HAP-1 (cell line): ENCODE measurements at places on chromosomes 5 and 9.

DNA sequence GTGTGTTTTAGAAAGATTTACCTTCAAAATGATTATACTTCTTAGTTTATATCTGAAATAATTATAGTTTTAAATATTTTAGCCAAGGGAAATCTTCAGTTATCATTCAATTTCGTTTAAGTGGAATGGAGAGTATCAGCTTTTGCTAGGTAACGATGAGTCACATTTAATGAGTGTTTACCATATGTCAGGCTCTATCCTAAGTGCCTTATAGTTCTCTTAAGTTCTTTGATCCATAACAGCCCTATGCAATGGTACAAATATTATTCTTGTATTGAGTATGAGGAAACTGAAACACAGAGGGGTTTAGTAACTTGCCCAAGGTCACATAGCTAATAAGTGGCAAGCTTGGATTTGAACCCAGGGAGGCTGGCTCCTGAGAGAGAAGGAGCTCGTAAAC lies 37.5 kb upstream of the SHB start:
- no peak for DNase-seq

DNA sequence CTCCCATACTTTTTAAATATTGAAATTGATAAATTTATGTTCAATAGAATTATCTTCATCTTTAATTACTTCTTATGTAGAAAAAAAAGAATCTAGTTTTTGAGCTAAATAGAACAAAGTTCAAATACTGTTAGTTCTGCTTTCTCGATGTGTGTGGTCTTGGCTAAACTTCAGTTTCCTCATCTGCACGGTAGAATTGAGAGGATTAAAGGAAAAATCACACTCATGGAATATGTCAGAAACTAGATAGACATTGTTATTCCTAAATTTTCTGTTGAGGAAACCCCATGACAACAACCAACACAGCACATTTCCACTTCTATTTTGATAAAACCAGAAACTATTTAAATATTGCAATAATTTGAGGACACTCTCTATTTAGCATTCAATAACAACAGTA lies 100.3 kb downstream of the MUSK start:
- no peak for DNase-seq

DNA sequence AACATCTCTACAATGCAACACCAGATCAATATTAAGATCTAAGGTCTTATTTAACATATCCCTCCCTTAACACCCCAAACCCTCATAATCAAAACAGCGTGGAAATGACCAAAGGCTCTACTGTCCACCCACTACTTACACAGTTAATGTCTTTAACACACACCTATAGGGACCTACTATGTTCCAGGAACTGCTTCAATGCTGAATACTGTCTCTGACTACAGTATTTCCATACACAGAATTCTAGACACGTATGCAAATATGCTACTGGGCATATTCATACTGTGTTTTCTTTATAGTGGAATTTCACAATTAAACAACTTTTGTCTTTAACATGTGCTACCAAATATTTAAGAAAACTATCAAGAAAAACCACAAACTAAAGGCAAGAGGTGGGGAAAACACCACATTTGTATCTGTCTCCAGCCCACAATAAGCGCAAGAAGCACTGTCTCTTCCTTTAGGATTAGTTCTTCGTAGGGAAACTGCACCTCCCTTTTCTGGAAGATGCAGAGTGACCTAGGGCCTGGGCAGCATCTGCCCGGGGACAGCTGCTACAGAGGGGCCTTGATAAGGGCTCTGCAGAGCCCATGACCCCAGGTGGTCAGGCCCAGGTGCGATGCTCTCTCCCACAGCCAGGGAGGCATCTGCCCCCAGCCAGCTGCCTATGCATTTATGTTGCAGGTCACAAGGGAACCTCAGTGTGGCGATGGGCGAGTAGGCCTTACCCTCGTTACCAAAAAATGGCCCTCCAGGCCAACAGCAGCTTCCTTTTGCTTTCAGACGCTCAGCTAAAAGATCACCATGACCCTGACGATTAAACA lies 55.2 kb downstream of the PSMB7 start:
- DNase-seq: no peak

DNA sequence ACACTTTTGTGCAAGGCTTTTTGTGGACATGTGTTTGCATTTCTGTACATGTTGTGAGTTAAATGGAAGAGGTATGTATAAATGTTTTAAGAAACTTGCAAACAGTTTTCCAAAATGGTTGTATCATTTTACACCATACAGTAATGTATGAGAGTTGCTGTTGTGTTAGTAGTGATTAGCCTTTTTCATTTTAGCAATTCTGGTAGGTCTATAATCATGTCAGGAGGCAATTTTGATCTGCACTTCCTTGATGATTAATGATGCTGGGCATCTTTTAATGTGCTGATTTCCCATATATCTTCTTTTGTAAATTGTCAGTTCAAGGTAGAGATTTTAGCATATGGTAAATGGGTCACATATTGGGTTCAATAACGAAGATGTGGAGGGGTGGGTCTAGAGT lies 87.3 kb downstream of the ANKRD18B start:
- DNase-seq: no peak

- no peak for DNase-seq
These were observed 12.6 kb downstream of the LRSAM1 start for GRCh38 chr9:127463911-127464310.

GRCh38 chr9:71878327-71879274 lies 32.4 kb downstream of the ABHD17B start:
- DNase-seq: no peak

DNA sequence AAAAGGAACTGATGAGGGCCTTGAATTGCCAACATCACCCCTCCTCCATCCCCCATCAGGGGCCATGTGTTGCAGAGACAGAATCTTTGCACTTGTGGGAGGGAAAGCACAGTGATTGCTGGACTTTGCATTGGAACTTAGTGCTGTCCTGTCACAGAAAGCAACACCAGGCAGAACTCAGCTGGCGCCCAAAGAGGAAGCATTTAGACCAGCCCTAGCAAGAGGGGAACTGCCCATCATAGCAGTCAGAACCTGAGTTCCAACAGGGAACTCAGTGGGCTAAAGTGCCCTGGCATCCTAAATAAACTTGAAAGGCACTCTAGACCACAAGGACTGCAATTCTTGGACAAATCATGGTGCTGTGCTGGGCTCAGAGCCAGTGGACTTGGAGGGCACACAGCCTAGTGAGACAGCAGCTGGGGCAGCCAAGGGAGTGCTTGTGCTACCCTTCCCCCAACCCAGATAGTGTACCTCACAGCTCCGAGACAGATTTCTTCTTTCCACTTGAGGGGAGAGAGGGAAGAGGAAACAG lies 128.1 kb downstream of the ACTL7B start:
- DNase-seq: no peak

- no peak for DNase-seq
These were observed 199.2 kb downstream of the TRIO start for GRCh38 chr5:14342306-14342705.

GRCh38 chr9:111352545-111352944 lies 22.5 kb upstream of the OR2K2 start:
- no peak for DNase-seq

DNA sequence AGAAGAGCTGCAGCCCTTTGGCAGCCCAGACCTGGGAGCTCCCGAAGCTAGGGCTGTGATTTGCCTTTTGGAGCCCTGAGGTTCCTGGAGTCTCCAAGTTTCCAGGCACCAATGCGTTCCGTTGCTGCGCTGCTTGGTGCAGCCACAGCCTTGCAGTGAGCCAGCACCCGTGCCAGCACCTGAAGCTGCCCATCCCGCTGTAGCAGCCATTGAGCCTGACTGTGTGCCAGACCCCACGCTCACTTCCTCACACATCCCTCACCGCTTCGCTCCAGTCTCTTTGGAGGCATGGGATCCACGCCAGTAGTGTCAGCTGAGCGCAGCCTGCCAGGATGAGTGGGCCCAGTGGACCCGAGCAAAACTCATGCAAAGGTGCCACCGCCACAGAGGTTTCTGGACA lies 22.5 kb upstream of the C9orf72 start:
- DNase-seq: no peak

GRCh38 chr9:98385751-98386150 lies 130.3 kb upstream of the TBC1D2 start:
- no peak for DNase-seq

DNA sequence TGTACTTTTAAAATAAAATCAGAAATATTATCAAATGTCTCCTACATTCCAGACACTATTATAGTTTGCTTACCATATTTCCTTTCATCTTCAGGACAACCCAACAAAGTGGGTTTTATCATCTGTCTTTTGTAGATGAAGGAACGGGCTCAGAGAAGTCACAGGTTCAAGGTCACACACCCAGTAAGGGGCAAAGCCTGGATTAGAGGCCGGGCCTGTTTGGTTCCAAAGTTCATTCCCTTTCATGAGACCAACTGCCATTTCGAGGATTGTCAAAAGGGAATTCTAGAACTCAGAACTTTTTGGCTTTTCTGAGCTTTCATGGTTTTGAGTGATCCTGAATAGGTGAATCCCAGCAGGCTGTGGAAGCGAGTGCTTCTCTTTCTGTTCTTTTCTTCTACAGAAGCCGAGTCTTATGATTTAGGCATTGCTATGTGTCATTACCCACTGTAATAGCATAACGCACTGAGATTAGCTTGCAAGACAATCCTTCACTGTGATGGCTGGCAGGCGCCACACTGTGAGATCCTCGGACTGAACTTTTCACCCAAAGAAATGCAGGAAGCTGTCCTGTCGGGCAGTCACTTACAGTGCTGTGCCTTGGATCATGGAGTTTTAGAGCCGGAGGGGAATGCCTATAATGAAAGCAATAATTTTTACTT lies 43.8 kb upstream of the ANKH start:
- DNase-seq: no peak

DNA sequence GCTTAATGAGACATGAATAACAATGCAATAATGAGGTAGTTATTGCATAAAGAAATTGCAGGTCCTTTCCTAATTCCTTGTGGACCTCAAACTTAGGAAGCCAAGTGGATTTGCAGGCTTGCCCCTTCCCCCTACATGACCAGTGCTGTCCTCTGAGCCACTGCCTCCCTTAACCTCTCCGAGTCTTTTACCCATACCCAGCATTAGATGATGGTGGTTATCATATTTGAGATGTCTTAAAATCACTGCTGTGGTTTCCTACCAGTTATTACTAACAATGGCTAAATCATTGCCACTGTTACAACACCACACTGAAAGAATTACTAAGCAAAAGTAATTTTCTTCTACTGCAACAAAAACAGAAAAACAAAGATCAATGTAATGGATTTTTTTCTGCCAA lies 170.8 kb downstream of the EDIL3 start:
- DNase-seq: no peak

- DNase-seq: no peak
These were observed 192.9 kb downstream of the SLF1 start for GRCh38 chr5:94811331-94811730.

GRCh38 chr5:14416621-14417275 lies 164.8 kb upstream of the OTULINL start:
- DNase-seq: no peak

DNA sequence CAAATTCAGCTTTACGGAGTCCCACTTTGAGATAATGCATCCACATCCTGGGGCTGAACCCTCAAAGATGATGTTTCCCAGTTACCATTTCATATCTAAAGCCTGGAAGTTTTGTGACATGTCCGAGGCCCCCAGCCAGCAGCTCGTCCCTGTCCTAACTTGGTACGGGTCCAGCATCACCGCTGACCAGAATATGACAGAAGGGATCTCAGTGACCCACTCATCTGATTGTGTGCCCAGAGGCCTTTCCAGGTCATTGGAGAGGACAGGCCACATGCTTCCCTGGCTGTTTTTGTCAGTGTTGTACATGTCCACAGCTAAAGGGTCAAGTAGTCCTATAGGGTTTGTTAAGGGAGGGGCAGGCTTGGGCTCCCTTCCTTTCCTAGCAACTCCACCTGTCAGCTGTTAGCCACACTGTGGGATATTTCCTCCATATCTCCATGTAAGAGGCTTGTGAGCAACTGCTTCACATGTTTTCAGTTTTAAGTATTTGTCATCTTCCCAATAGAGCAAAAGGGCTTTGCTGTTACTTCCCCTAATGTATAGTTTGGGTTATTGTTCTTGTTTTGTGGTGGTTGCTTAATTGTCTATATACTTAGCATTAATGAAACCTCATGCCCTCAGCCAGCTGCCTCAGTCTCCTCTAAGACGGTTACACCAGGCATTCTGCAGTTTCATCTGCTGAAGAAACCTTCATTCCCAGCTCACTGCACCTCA lies 33.4 kb downstream of the SECISBP2 start:
- DNase-seq: no peak

DNA sequence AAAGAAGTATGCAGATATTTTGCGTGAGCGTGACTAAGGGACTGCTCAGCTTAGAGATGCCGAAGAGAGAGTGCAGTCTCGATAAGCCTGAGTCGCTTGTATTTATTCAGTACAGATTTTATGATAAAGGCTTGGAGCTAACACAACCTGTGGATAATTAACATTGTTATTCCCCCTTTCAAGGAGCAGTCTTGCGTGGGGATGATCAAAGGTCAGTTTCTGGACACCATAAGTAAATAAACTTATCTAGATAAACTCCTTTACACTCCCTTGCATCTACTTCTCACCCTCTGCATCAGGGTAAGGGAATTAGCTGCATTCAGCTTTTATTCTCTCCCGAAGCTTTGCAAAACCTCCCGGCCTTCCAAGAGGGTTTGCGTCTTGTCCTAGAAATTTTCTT lies 357.8 kb upstream of the ST8SIA4 start:
- DNase-seq: no peak

DNA sequence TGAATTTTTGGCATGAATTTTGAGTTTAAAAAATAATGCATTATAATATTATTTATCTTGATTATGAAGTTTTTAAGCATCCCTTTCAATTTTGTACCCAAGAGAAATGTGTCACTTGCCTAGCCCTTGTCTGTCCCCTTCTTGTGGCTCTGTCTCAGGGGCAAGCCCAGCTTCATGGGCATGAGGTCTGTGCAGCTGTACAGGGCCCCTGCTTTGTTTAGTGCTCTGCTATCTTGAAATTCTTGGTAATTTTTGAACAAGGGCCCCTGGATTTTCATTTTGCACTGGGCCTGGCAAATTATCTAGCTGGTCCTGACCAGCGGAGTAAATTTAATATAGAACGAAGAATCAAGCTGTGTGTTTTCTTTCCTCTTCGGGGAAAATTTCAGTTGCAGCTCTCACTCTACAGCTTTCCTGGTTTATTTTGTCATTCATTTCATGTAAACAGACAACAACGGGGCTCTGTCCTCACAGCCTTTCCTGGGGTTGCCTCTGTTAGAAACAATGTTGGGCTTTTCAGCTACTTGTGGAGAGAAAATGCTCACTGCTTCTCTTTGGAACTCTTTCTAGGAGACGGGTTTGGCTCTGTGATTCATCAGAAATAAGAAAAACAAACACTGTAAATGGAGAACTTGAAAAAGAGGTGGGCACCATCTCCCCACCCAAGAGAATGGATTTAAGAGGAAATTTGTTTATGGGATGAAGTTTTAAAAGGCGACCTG lies 41.1 kb downstream of the LIX1 start:
- no peak for DNase-seq

- DNase-seq: no peak
These were observed 13.2 kb upstream of the BOD1 start for GRCh38 chr5:173629628-173630027.

DNA sequence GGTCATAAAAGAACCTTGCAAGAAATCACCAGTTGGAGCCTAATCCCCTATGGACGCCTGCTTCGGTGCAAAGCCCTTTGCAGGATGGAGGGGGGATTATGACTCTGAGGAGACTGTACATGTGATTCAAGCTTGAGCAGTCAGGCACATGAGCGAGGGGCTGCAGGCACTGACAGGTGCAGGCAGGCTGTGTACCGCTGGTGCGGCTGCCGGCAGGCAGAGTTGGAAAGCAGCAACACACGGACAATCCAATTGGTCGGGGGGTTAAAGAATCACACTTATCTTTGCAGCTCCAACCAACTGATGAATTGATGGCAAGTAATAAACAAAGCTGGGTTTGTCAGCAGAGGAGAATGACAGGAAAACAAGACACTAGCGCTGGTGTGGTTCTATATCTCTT lies 5.7 kb downstream of the WHRN start:
- peak; percentile 20 for DNase-seq
